ENCODE measurements at places on chromosomes 5 and 9.

DNA sequence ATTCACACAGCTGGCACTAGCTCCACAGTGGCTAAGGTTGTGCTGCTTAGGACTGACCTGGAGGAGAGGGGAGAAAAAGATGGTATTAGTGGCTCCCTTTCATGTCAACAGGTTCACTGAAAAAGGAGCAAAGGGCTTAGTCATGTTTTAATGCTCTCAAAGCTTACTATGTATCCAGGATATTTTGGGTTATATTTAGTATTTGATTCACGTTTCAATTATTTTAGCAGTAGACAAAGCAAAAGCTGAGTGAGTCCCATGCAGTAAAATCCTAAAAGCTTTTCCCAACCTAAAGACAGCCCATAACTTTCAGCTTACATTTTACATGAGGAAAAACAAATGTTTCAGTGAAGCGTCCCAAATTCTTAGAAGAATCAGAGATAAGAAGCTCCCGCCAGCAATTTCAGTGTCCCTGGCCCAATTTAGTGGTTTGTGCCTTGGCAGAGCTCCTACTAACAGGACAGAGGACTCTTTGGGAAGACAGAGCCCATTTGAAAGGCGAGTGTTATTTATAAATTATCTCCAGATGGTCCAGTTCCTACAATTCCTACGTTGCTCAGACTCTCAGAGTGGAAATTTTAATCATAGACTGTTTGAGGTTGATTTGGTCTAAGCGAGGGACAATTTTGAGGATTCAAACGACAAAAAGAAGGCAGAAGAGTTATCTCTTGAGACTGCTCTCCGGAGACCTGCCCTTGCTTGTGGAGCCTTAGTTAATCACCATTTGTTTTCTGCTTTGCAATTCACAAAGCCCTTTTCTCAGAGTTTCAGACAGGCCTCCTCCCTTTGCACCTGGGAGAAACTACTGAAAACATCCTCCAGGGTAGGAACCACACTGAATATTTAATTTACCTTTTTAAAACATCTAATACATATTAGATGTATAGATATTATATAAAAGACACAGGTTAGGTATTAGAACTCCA is 225.0 kb upstream of the ANKRD55 start:
- no peak for DNase-seq

- DNase-seq = no peak
Measured at GRCh38 chr5:120683580-120683979, 219.5 kb downstream of the PRR16 start.

DNA sequence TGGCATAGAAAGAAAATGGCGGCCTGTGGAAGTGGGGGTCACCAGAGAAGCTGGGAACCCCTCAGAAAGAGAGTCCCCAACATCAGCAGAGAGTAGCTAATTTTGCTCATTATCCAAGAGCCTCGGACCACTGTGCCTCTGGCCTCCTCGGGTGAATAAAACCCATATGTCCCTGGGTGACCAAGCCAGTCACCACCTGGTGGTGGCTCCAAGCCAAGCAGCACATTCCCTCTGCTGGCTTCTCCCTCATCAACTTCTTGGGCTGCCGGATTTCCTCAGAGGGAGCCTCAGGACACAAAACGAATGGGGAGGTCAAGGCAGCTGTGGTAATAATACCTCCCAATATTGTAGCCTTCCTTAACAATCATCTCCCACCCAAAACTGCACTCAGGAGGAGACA is 242.5 kb downstream of the NFIB start:
- DNase-seq = no peak

DNA sequence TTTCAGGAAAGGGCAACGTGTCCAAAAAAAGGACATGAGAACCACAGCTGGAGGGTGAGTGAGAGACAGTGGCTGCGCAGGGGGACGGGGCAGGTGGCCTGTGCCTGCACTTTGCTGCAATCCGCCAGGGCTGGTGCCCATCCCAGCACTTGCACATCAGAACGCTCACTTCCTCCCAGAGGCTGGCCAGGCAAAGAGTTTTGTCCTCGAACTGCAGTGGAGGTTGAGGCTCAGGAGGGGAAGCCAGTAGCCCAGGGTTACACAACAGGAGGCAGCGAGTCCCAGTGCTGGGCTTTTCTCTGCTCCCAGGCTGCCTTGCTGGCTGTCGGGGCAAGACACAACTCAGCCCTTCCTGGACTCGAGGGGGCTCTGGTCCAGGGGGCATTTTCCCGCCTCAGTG is 33.1 kb downstream of the CRB2 start:
- DNase-seq = no peak

DNA sequence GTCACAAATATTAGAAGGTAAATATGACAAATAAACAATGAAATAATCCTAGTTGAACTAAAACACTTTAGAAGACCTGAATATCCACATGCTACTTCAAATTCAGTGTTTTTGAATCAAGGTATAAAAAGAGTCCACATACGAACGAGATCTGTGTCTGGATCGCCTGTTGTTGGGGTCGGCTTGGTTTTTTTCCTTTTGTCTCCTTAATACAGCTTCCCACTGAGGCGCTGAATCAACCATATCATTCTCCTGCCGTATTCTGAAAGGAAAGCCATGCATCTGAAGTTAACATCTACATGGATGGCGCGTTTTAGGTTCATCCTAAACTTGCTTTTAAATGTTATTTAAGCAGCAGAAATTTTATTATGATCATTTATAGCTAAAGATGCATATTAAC is 235.2 kb downstream of the EPB41L4A start:
- no peak for DNase-seq

GRCh38 chr9:89742660-89743059 is 137.8 kb downstream of the GADD45G start:
- DNase-seq = no peak

DNA sequence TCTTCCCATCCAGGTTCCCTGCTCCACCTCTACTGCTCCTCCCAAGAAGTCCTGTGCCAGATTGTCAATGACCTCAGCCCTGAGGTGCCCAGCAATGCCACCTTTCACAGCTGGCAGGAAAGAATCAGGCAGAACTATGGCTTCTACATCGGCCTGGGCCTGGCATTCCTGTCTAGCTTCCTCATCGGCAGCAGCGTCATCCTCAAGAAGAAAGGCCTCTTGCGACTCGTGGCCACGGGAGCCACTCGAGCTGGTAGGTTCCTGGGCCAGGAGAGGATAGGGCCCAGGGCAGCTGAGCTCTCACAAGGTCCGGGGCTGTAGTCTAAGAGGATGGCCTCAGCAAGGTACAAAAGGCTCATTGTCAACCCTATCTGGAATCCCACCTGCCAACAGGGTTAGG is 3.1 kb downstream of the NIPAL4 start:
- no peak for DNase-seq

DNA sequence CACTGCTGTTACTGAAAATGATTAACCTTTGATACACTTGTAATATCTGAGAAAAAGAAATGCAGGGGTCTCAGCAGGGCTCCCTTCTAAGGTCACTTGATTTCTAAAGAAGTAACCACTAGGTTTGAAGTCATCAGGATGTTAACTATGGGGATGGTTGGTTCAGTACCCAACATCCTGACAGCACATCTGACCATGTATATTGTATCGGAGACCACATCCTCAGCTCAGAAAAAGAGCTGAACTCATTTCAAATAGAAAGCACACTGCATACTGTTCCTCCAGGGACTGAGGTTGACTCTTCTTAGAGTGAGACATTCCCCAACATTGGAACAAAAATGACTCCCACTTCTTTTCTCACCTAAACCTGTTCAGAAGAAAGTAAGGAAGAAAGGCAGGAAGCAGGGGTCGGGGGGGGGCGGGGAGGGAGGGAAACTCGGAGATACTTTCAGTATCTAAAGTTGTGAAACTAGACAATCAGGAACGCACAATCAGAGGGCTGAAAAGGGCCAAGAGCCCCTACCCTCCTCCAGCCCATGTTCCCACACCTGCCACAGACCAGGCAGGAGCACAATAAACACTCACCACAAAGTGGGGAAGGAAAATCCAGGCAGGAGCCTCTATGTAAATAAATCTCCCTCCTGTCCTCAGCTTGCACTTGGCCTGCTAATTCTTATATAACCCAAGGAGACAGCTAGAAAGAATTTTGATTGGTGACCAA is 730 bp upstream of the GZMA start:
- DNase-seq = no peak

DNA sequence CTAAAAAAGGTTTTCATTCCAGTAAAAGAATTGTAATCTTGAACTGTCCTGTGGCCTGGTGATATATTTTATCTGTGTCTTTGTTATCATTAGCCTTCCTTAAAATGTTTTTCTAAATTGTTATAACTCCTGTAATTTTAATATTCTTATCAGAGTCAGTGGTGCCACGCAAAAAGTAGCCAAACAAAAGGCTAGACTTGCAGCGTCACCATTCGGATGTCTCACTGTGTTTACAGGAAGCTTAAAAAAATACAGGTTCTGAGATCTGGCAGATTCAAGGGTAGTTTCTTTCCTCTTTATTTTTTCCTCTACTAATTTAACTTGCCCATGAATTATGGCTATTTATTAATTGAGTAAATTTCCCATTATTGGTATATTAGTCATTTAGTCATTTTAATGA is 362.3 kb downstream of the MAT2B start:
- no peak for DNase-seq

- DNase-seq = no peak
Measured at GRCh38 chr5:137026296-137026695, 472.8 kb downstream of the SPOCK1 start.

- DNase-seq = no peak
Measured at GRCh38 chr9:37146410-37146809, 26.0 kb downstream of the ZCCHC7 start.

DNA sequence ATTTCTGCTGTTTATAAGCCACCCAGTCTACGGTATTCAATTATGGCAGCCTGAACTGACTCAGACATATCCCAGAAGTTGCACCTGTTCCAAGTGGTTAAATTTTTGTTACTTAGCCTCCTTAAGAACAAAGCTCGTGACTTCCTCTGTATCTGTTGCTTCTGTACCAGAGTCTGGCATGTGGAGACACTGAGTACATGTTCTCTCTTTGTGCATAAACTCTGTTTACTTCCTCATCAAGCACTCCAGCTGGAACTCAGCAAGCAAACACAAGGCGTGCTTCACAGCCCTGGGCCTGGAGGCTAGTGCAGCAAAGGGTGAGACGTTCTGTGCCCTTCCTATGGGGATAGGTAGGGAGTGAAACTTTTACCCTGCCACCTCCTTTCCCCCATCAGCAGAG is 19.0 kb downstream of the C9orf152 start:
- peak; percentile 51 for DNase-seq

GRCh38 chr5:156755421-156756087 is 94.5 kb upstream of the PPP1R2B start:
- DNase-seq = no peak

GRCh38 chr9:13718086-13718485 is 438.6 kb upstream of the MPDZ start:
- DNase-seq = no peak

All from NCI-H2029 treated with DMSO at 0.1 percent for 48 hours (cell line).